ENCODE measurements at places on chromosomes 3 and 15.
A peak's percentile ranks its signal among the peaks of the same experiment; 100 is the strongest.

GRCh38 chr3:53243165-53243564 lies 12.7 kb downstream of the TKT start:
- H3K27me3 ChIP-seq, result no peaks in the 10 kb centered on the region
- peaks cover 8% of the 10 kb centered on the region for H3K4me1 ChIP-seq
- no peak overlapping the region for H3K27ac ChIP-seq
- no peak for DNase-seq

DNA sequence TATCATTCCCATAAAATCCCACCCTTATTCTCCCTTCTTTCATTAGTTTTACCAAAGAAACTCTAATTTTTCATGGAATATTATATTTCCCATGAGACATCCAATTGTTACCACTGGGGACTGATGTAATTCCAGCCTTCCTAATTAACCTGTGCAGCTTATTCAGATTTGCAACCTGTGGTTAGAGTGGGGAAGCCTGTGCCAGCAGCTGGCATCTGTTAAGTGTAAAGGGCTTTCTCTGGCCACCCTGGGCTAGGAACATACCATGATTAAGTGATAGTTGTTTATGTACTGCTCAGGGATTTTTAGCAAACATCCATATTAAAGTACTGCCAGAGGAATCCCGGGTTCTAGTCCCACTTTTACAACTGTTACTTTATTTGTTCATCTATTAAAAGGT lies 78.2 kb downstream of the TPRG1 start:
- no peak overlapping the region for H3K4me3 ChIP-seq
- no peak for DNase-seq
- H3K27me3 ChIP-seq, result no peaks in the 10 kb centered on the region

GRCh38 chr3:100697723-100698285 lies 11.5 kb upstream of the TFG start:
- no peak overlapping the region for H3K4me3 ChIP-seq
- no peaks in the 10 kb centered on the region for H3K27me3 ChIP-seq
- no peak overlapping the region for H3K27ac ChIP-seq
- no peaks in the 10 kb centered on the region for H3K4me1 ChIP-seq

- no peak overlapping the region for H3K27ac ChIP-seq
- DNase-seq, result no peak
- H3K27me3 ChIP-seq, result no peaks in the 10 kb centered on the region
- no peak overlapping the region for H3K4me3 ChIP-seq
Observed at GRCh38 chr3:17891139-17891856, 148.9 kb upstream of the TBC1D5 start.

DNA sequence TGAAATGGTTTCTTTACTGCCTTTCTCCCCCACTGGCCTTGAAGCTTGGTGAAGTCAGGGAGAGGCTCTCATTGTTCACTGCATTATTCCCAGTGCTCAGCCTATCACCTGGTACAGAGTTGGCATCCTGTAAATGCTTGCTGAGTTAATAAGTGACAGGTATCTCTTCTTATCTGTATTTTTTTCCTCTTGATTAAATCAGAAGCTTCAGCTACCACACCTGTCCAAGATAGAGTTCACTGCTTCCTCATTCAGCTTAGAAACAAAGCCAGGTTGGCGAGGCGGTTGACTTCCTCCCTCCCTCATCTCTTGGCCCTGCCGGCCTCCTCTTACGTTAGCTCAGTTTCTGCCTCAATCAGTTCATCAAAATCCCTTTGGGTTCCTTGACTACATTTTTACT lies 142.8 kb downstream of the LIPC start:
- no peaks in the 10 kb centered on the region for H3K4me1 ChIP-seq
- H3K27me3 ChIP-seq, result no peaks in the 10 kb centered on the region
- no peak overlapping the region for H3K4me3 ChIP-seq
- H3K27ac ChIP-seq, result peak overlapping the region; percentile 61
- no peaks in the 10 kb centered on the region for H3K36me3 ChIP-seq

GRCh38 chr3:194140520-194141414 lies 4.8 kb downstream of the HES1 start:
- peaks cover 6% of the 10 kb centered on the region for H3K4me1 ChIP-seq
- H3K36me3 ChIP-seq, result no peaks in the 10 kb centered on the region
- DNase-seq, result peak; percentile 63
- peak overlapping the region; percentile 38 for H3K4me3 ChIP-seq
- H3K27me3 ChIP-seq, result no peaks in the 10 kb centered on the region
- peak overlapping the region; percentile 83 for H3K27ac ChIP-seq

DNA sequence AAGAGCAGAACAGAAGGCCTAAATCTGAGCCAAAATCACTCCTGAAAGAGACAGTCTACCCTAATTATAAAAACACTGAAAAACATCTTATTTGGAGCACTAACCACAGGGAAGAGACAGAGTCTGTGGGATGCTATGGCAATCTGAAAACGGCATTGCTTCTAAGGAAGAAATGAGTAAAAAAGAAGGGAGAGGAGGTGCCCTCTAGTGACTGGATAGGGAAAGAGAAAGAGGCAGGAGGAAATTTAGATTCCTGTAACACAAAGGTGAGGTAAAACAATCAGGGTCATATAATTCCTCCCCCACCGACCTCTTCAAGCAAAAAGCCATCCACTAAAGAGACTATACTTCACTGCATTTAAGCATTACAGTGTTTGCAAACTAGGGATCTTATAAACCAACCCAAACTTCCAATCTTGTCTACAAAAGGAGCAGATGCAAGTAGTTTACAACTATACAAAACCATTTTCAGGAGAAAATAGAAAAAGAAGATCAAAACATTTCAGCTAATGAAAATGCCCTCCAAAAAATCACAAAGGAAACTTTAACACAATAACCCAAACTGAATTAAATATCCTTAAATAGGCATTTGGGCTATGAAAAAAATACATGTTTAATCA lies 32.6 kb downstream of the HACD2 start:
- no peaks in the 10 kb centered on the region for H3K4me1 ChIP-seq
- H3K4me3 ChIP-seq, result no peak overlapping the region
- H3K27ac ChIP-seq, result no peak overlapping the region
- DNase-seq, result no peak
- H3K27me3 ChIP-seq, result no peaks in the 10 kb centered on the region

DNA sequence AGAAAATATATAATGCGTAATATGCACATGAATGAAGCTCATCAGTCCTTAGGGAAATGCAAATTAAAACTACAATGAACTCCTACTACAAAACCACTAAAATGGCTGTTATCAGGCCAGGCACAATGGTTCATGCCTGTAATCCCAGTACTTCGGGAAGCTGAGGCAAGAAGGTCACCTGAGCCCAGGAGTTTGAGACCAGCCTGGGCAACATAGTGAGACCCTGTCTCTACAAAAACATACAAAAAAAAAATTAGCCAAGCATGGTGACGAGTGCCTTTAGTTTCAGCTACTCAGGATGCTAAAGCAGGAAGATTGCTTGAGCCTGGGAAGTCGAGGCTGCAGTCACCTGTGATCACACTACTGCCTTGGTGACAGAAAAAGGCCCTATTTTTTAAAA lies 85.2 kb downstream of the MAP4 start:
- DNase-seq, result no peak
- H3K27me3 ChIP-seq, result no peaks in the 10 kb centered on the region
- H3K4me1 ChIP-seq, result no peaks in the 10 kb centered on the region
- peaks cover 4% of the 10 kb centered on the region for H3K36me3 ChIP-seq
- no peak overlapping the region for H3K27ac ChIP-seq

- no peaks in the 10 kb centered on the region for H3K36me3 ChIP-seq
- peaks cover 4% of the 10 kb centered on the region for H3K4me1 ChIP-seq
- no peak for DNase-seq
- H3K27ac ChIP-seq, result peak overlapping the region; percentile 18
- no peaks in the 10 kb centered on the region for H3K27me3 ChIP-seq
Observed at GRCh38 chr15:82986442-82986780, 401 bp downstream of the RAMAC start.

DNA sequence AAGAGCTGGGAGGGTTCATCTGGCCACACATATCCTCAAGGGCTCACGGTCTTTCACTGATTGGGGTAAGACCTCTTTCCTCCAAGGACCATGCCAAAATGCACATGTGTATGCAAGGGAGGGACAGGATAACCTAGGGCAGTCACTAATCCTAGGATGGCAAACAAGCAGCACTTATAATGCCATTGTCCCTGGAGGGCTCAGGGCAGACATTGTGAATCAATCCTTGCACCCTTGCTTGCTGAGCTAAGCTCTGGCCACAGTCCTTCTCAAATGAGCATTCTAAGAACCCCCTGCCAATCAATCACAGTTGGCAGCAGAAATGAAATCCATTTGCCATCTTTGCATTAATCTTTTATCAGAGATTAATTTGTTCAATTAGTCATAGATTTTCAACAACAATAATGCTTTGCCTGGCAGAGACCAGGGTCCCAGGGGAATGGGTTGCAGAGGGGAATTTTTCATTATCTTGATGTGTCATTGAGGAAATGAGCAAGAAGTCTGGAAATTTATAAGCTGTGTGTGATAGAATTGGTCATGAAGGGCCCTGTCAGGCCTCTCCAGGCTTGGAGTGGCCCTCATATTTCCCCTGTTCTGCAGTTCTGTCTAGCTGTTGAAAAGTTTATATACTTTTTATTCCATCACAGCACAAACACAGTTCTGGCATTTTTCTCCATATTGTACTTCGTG lies 57.2 kb upstream of the KY start:
- no peaks in the 10 kb centered on the region for H3K36me3 ChIP-seq
- no peak for DNase-seq
- no peaks in the 10 kb centered on the region for H3K4me1 ChIP-seq
- H3K4me3 ChIP-seq, result no peak overlapping the region
- no peaks in the 10 kb centered on the region for H3K27me3 ChIP-seq
- no peak overlapping the region for H3K27ac ChIP-seq

DNA sequence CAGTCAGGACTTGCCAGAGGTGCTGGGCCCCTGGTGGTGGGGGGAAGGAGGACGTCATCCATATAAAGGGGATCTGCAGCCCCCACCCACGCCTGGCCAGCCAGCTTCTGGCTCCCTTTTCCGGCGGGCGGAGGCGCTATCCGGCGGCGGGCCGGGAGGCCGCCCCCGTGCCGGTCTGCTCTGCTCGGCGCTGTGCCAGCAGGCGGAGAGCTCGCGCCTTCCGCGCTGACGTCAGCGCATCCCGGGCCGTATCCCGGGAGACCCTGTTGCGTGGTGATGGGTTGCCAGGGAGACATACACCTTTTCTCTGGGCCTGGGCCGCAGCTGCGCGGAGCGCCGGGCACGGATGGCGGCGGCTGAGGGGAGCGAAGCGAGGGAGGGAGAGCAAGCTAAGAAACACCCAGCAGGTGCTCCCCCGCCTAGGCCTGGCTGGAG lies 1.1 kb downstream of the FAM131A start:
- peak overlapping the region; percentile 78 for H3K27ac ChIP-seq
- no peak overlapping the region for H3K4me3 ChIP-seq
- DNase-seq, result no peak
- H3K36me3 ChIP-seq, result peaks cover 6% of the 10 kb centered on the region
- H3K4me1 ChIP-seq, result no peaks in the 10 kb centered on the region

DNA sequence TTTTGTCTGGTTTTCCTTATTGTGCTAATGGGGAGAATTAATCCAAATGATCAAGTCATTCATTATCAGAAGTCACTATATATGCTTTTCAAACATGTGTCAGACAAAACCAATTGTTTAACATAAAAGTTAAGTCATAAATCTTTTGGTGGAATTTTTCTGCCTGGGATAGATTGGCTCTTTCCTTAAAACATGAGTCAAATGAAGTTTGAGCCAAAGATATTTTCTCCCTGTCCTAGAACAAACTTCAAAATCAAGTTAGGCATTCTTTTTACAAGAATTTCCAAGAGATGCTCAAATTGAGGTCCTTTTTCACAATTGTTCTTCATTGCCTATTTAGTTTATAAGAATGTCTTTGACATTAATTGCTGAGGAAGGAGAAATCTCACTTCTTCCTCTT lies 138.3 kb downstream of the UACA start:
- H3K27me3 ChIP-seq, result no peaks in the 10 kb centered on the region
- H3K27ac ChIP-seq, result no peak overlapping the region
- no peaks in the 10 kb centered on the region for H3K36me3 ChIP-seq
- no peak for DNase-seq

DNA sequence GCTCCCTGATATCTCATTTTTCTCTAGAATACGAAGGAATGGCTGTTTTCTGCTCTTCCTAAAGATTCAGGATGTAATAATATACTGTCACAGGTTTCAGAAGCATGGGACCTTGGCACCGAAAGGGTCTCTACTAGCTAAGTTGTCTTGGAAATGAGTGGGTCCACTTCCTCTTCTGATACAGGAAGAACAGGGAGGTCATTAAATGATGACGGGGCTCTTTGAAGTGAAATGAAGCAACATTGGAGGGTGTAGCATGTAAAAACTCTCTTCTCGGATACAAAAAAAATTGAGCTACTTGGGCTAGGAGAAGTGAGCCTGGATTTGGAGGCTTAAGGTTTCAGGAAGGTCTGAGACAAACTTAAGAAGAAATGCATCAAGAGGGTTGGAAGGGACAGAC lies 349.8 kb upstream of the TPRG1 start:
- H3K4me3 ChIP-seq, result no peak overlapping the region
- no peaks in the 10 kb centered on the region for H3K27me3 ChIP-seq
- no peaks in the 10 kb centered on the region for H3K36me3 ChIP-seq
- H3K4me1 ChIP-seq, result no peaks in the 10 kb centered on the region
- no peak for DNase-seq

DNA sequence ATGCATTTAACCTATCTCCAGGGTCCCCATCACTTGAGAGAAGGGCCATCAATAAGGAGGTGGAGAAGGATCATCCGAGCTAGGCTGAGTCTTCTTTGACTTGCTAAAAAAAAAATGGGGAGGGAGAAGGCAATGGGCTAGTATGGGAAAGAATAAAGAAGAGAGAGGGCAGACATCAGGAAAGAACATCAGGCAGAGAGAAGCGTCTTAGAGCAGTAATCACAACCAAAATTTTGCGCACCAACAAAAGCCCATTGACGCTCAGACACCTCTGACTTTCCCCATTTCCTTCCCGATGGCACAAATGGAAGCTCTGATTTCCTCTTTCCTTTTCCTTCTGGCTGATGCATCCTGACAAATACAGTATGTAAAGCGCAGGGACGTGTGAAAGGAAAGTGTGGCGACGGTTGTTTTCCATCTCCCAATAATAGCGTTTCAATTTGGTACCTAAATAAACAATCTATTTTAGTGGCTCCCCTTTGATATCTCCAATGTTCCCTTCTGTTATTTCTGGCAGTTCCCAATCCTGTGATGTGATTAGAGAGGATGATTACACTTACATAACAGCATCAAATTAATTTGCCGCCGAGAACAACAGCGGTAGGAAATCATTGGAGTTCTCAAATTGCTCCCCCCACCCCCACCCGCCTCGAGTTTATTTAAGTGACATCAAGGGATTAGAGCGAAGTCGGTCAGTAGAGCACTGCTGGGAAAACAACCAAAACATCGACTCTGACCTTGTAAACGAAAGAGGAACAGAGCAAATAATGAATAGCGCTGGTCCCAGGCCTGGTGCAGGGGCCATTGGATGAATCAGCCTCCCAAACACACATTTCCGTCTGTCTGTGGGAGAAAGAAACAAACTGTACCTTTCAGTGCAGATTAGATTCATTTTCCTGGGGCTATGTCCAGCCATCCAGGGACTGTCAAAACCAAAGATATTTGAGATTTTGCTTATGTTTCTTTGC lies 273.3 kb upstream of the ICE2 start:
- H3K36me3 ChIP-seq, result no peaks in the 10 kb centered on the region
- no peaks in the 10 kb centered on the region for H3K4me1 ChIP-seq
- no peak overlapping the region for H3K4me3 ChIP-seq
- H3K27me3 ChIP-seq, result no peaks in the 10 kb centered on the region

DNA sequence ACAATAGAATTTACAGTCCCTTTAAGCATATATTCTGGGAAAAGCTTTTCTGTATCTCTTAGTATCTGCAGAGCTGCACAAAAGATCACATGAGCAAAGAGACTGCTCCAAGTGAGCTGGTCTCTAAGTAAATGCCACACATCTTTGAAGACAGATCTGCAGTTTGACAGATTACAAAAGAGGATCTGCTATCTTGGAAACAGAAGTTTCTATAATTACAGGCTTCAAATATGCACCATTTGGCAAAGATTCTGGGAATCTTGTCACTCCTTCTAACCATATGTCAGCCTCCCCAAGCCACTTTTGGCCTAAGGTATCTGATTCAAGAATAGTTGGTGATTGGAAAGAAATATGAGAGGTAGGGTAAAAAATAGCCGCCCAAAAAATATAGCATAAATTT lies 9.6 kb upstream of the CFAP44 start:
- no peak overlapping the region for H3K27ac ChIP-seq
- DNase-seq, result no peak
